Mesothelial cell of epicardium (in vitro differentiated cells): ENCODE measurements at places on chromosomes 4 and X. TPM values are rescaled to one million over a fixed set of nuclear protein-coding genes. Genes with fewer than 3 reads are reported as not detected.

BTC gene
- 1.6 to 1.9 TPM (median 1.7 TPM) in 3 replicates for total RNA-seq

NEUROG2 gene
- not detected in 3 replicates for total RNA-seq

- no peak for DNase-seq
Observed at GRCh38 chr4:167232805-167233684, 1.2 kb downstream of the SPOCK3 start.

DNA sequence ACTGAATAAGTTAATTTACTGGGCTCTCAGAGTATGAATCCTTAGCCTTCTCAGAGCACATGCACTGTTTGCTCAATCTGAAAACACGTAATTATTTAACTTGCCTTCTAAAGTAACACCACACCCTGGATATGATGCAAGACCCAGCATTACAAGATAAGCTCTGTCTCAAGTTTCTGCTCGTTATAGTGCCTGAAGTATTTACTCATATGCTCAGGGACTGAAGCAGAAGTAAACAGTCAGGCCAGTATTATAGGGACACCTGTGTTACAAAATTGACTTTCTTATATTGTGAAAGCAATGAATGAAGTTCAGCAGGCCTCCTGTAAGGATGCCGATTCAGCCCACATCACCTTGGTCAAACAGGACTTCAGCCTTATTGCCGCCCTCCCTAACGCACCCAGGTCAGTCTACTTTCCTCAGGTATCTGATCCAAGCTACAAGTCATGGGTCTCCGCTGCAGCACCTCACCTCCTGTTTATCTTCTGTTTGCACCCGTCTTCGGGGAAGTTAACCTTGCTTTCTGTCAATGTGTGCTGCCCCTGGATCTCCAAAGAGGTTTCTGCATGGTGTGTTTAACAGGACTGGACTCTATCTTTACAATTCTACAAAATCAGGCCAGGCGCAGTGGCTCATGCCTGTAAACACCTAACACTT, 42.8 kb upstream of the KLF3 start:
- no peak for DNase-seq

GPM6B gene
- 5.4 to 7.0 TPM (median 6.2 TPM) in 3 replicates for total RNA-seq

FAM9B gene
- total RNA-seq, result not detected in 3 replicates

DNA sequence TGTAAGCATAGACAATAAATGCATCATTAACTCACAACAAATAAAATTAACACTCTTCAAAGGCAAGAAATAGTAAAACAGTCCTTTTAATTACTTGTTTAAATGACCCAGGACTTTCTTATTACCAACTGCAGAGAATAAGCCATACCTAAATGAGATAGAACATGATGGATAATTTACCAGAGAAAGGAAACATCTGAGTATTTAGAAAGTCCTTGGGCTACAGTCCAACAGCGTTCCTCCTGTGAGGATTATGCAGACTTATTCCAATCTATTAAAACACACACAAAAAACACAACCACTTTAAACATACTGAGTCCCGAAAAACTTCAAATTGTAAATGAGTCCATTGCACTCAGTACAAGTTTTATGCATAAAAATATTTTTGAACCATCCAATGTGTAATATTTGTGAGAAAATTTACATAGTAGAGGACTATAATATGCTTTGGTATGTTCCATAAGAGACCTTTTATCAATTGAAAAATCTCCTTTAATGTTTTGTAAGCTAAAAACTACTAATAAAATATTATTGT, 129.2 kb downstream of the NR3C2 start:
- DNase-seq, result no peak

ADGRA3 gene
- 104 to 109 TPM (median 105 TPM) in 3 replicates for total RNA-seq

CENPVL1 gene
- 0.31 to 0.68 TPM (median 0.49 TPM) in 3 replicates for total RNA-seq

DNA sequence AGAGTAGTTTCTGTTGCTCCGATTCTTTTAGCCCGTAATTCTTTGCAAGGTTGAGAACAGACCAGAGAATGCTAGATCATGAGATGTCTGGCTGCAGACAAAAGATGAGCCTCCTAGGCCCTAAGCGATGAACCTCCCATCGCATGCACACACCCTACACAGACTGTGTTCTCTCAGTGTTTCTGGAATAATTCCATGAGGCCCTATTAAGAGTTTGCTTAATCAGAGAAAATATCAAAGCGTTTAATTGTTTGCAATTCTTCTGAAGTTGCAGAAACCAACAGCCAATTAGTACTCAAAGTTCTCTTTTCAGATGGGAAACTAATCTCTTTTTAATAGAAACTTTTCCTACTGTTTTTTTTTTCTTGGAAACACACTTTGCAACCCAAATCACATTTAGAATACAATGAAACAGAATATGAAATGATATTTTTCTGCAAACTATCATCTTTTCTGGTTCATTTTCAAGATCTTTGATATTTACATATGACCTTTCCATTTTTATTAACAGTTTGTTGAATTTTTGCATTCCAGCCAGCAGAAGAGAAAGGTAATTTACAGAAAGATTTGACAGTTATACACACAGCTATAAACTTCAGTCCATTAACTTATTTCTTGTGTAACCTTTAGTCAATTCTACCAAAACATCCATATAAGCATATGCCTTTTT, 1525.6 kb downstream of the ARAP2 start:
- no peak for DNase-seq

SOD3 gene
- 5.7 to 6.5 TPM (median 5.8 TPM) in 3 replicates for total RNA-seq

FAM120C gene
- total RNA-seq, result 12.5 to 16.1 TPM (median 13.8 TPM) in 3 replicates

- no peak for DNase-seq
Observed at GRCh38 chrX:153549807-153550206, 32.4 kb downstream of the ATP2B3 start.

DNA sequence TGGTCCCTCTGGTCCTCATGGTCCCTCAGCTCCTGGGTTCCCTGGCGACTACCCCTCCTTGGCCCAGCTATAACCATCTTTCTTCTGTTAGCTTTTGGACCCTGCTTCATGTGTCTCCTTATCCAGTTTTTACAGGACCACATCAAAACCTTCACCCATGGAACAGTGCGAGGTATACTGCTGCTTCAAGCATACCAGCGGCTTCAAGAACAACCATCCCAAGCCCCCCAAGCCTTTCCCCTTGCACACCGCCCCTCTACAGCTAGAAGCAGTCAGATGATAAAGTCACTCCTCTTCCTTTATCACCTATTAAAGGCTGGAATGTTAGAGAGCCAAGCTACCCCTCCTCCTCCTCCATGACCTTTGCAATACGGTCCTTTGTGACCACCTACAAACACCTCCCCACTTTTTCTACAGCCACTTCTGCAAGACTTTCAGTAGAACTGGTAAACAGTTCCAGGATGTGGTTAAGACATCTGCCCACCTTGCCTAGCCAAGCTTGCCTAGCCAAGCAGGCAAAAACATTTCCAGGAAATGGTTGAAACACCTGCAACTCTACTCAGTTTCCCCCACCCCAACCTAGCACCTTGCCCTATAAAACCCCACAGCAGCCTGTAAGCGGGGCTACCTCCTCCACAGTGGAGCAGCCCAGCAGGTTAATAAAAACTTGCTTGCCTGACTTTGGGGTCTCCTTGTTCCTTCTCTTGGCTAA, 125.7 kb downstream of the ZC4H2 start:
- no peak for DNase-seq

TRMT2B gene
- 18.1 to 20.7 TPM (median 18.2 TPM) in 3 replicates for total RNA-seq

DNA sequence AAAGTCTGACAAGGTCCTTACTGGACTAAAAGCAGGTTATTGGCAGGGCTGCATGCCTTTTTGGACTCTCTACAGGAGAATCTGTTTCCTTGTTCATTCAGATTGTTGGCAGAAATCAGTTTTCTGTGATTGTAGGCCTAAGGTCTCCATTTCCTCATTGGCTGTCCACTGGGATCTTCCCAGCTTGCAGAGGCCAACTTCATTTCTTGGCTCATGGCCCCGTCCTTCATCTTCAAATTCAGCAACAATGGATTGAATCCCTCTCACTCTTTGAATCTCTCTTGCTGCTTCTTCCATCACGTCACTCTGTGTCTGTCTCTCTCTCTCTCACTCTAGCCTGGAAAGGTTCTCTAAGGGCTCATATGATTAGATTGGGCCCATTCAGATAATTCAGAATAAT, 14.9 kb upstream of the GLUD2 start:
- no peak for DNase-seq

- DNase-seq, result no peak
Observed at GRCh38 chrX:21972046-21972445, 31.5 kb downstream of the SMS start.

PF4V1 gene
- not detected in 3 replicates for total RNA-seq

GRCh38 chr4:14111730-14112181, 484.2 kb upstream of the BOD1L1 start:
- DNase-seq, result no peak

- DNase-seq, result no peak
Observed at GRCh38 chr4:103050736-103051436, 25.7 kb downstream of the SLC9B2 start.

- DNase-seq, result no peak
Observed at GRCh38 chr4:4800646-4801408, 58.6 kb upstream of the MSX1 start.

PTCHD1 gene
- 5.7 to 7.2 TPM (median 7.0 TPM) in 3 replicates for total RNA-seq

GRCh38 chrX:119402588-119402987, 3.5 kb downstream of the SLC25A43 start:
- no peak for DNase-seq

GRCh38 chrX:23952391-23952790, 44.6 kb downstream of the CXorf58 start:
- no peak for DNase-seq

RIPPLY1 gene
- not detected in 3 replicates for total RNA-seq

SYTL5 gene
- total RNA-seq, result 1.7 to 2.6 TPM (median 2.2 TPM) in 3 replicates

GRCh38 chr4:37644962-37645361, 41.2 kb downstream of the RELL1 start:
- DNase-seq, result no peak

PASD1 gene
- not detected in 3 replicates for total RNA-seq

UGT2B15 gene
- 0.11 TPM in 1 of 3 replicates, not detected in the others for total RNA-seq

DNA sequence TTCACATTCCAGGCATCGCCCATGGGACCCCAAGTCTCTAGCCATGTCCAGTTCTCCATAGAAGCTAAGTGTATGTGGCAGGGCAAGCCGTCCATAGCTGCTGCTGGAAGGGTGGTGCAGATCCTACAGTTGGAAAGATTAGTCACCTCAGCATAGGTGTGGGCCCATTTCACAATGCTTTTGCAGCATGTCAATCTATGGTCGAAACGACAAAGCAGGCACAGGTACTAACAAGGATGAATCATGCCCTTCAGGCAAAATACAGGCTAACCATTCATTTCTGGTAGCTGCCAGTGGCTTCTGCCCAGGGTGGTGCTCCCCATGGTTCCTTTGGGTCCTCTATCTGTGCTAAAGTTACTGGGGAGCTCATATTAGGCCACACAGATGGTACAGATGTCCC, 225.2 kb downstream of the ADGRL3 start:
- no peak for DNase-seq

GRCh38 chrX:39734174-39734776, 363.5 kb downstream of the BCOR start:
- no peak for DNase-seq

GPR34 gene
- total RNA-seq, result not detected in 3 replicates

DNA sequence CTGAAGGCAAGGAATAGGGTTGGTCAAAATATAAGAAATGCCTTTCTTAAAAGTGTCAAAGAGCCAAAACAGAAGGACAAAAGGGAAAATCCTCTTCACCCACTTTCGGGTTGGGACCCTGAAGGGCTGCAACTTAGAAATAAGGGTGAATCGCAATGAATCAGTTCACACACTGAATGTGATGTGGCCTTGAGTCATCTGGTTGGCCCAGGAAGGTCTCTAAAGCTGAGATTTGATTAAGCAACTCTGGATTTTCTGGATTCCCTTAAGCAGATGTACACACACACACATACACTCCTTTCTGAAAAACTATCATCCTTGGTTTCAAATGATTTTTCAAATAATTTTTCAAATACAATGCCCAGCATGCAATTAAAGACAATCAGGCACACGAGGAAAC, 13.1 kb downstream of the TAB3 start:
- DNase-seq, result no peak

CENPVL2 gene
- total RNA-seq, result 0.31 to 0.68 TPM (median 0.49 TPM) in 3 replicates

- no peak for DNase-seq
Observed at GRCh38 chr4:101345271-101345595, 2.1 kb downstream of the PPP3CA start.

- no peak for DNase-seq
Observed at GRCh38 chr4:128371001-128371777, 83.6 kb upstream of the PGRMC2 start.

DNA sequence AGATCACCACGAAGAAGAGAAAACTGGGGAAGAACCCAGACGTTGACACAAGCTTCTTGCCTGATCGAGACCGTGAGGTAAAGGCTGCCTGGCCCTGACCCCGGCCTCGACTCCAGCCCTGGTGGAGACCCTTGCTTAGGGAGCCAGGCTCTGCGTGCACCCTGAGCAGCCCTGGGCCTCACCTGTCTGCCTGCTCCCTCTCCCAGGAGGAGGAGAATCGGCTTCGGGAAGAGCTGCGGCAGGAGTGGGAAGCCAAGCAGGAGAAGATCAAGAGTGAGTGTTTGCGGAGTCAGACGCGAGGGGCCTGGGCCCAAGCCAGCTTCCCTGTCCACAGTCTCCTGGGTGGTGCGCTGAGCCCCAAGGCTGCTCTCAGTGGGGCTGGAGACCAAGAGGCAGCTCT, 4.5 kb downstream of the FAM50A start:
- DNase-seq, result no peak

DNA sequence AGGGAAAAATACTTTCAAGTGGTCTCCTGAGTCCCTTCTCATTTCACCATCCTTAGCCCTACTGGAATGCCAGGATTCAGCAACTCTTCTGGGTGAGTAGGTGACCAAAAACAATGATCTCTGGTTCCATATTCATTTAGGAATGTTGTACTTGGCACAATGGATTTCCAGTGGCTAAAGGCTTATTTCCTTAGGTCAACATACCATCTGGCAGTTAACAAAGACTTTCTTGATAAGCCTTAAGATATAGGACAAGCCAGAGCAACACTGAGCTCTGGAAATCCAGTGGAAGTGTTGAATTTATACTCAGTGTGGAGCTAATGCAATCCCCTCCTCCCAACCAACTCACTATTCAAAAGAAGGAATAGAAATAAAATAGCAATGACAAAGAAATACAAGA, 139.4 kb upstream of the EMCN start:
- DNase-seq, result no peak

BEND2 gene
- total RNA-seq, result not detected in 3 replicates

- DNase-seq, result no peak
Observed at GRCh38 chrX:40644821-40645358, 2.5 kb downstream of the CXorf38 start.

GRCh38 chr4:91990726-91991125, 313.0 kb upstream of the GRID2 start:
- DNase-seq, result no peak

IGBP1 gene
- 60.1 to 63.9 TPM (median 61.1 TPM) in 3 replicates for total RNA-seq

GRCh38 chr4:17647927-17648326, 33.5 kb downstream of the MED28 start:
- DNase-seq, result no peak

DNA sequence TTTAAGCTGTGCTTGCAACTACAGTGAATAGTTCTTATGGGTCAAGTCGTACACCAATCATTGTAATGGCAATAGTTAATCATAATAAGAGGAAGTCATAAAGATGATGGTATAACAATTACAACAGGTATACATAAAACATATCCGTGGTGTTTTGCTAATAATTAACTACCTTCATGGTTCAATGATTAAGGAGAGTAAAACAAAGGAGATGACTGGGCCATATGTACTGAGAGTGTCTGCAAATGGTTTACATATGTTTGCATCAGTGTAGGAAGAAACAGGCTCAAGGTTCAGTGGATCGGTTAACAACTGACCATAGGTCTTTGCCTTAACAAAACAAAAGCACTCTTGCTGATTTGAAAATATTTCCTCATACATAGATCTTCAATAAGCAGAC, 253.0 kb downstream of the COX7B2 start:
- no peak for DNase-seq

GRCh38 chrX:39513836-39514235, 583.9 kb downstream of the BCOR start:
- DNase-seq, result no peak

SPIN4 gene
- total RNA-seq, result 9.5 to 9.9 TPM (median 9.9 TPM) in 3 replicates

- DNase-seq, result no peak
Observed at GRCh38 chr4:67922697-67923096, 38.9 kb upstream of the TMPRSS11D start.

CFP gene
- total RNA-seq, result 0.97 to 1.2 TPM (median 0.99 TPM) in 3 replicates
